Common myeloid progenitor, CD34-positive (primary cell): ENCODE measurements at places on chromosomes 4 and X.
A peak's percentile ranks its signal among the peaks of the same experiment; 100 is the strongest.

DNA sequence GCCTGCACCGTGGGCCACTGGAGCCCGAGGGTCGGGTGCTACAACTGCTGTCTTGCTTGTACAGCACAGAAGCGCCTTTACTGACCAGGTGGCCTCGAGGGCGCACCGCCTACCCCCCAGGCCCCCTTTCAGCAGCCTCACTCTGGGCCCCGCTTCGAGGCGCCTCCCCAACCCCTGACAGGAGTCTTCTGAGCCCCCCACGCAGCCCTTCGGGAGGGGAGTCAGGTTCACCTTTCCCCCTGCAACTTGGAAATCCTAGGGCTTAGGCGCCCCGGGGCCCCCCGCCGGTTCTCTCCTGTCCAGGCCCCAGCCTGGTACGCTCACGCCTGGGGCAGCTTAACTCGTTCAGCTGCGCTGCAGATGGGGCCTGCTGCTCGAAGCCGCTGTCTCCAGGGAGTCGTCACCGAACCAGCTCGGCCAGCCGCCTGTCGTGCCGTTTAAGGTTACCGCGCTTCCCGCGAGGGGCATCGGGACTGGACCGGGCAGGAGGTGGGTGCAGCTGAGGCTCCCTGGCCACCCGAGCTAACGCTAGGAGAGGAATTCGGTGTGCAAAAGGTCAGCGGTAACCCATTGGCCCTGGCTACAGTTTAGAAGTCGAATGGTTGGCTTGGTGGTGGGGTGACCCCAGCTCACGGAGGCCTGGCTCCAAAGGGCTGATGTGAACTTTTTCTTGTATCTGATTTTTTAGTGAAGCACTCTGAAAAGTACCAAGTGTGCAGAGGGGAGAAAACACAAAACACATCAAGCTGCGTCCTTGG, 58.9 kb upstream of the BCOR start:
- H3K4me3 ChIP-seq, result no peak overlapping the region
- H3K36me3 ChIP-seq, result no peaks in the 10 kb centered on the region
- peaks cover 52% of the 10 kb centered on the region for H3K4me1 ChIP-seq
- H3K27me3 ChIP-seq, result no peaks in the 10 kb centered on the region
- no peak overlapping the region for H3K27ac ChIP-seq

- no peak overlapping the region for H3K4me3 ChIP-seq
- no peak overlapping the region for H3K27ac ChIP-seq
- no peaks in the 10 kb centered on the region for H3K27me3 ChIP-seq
- no peaks in the 10 kb centered on the region for H3K4me1 ChIP-seq
- peaks cover 8% of the 10 kb centered on the region for H3K36me3 ChIP-seq
- DNase-seq, result no peak
These were observed 98.9 kb downstream of the LARP1B start for GRCh38 chr4:128159967-128160366.

DNA sequence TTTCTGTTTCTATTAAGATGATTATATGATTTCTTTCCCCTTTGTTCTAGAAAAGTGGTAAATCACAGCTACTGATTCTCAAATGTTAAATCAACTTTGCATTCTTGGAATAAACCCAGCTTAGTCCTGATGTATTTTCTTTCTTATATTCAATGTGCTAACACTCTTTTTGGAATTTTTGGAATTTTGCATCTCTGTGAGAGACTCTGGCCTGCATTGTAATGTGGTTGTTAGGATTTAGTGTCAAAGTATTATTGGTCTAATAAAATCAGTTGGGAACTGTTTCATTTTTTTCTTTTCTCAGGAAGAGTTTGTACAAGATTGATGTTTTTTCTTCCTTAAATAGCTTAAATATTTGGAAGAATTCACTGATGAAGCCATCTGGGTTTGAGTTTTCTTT, 109.6 kb downstream of the KIT start:
- H3K4me3 ChIP-seq, result no peak overlapping the region
- no peaks in the 10 kb centered on the region for H3K4me1 ChIP-seq
- no peak for DNase-seq
- H3K27ac ChIP-seq, result no peak overlapping the region
- H3K36me3 ChIP-seq, result no peaks in the 10 kb centered on the region

- no peaks in the 10 kb centered on the region for H3K36me3 ChIP-seq
- no peak overlapping the region for H3K4me3 ChIP-seq
- no peak for DNase-seq
- H3K4me1 ChIP-seq, result no peaks in the 10 kb centered on the region
These were observed 141.4 kb downstream of the TLL1 start for GRCh38 chr4:166014411-166014810.

GRCh38 chr4:184408021-184408683, 66.2 kb downstream of the IRF2 start:
- no peaks in the 10 kb centered on the region for H3K27me3 ChIP-seq
- H3K4me1 ChIP-seq, result peaks cover 53% of the 10 kb centered on the region
- no peak overlapping the region for H3K4me3 ChIP-seq

DNA sequence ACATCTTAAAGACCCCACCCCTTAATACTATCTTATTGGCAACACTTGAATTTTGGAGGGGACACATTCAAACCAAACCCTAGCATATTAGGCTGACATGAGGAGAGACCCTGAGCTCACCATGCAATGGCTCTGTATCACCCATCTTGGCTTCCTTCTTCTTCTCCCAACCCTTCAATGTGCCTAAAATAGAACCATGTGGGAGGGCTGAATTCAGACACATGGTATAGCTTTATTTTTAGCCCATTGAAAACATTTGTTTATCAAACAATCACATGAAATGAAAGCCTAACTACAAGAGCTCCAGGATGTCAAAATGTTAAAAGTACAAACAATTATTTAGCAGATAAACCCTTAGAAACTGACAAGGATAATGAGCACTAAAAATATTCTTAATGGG, 81.6 kb downstream of the RASL11B start:
- no peaks in the 10 kb centered on the region for H3K36me3 ChIP-seq
- H3K27ac ChIP-seq, result no peak overlapping the region
- H3K27me3 ChIP-seq, result no peaks in the 10 kb centered on the region
- no peak overlapping the region for H3K4me3 ChIP-seq
- no peaks in the 10 kb centered on the region for H3K4me1 ChIP-seq

DNA sequence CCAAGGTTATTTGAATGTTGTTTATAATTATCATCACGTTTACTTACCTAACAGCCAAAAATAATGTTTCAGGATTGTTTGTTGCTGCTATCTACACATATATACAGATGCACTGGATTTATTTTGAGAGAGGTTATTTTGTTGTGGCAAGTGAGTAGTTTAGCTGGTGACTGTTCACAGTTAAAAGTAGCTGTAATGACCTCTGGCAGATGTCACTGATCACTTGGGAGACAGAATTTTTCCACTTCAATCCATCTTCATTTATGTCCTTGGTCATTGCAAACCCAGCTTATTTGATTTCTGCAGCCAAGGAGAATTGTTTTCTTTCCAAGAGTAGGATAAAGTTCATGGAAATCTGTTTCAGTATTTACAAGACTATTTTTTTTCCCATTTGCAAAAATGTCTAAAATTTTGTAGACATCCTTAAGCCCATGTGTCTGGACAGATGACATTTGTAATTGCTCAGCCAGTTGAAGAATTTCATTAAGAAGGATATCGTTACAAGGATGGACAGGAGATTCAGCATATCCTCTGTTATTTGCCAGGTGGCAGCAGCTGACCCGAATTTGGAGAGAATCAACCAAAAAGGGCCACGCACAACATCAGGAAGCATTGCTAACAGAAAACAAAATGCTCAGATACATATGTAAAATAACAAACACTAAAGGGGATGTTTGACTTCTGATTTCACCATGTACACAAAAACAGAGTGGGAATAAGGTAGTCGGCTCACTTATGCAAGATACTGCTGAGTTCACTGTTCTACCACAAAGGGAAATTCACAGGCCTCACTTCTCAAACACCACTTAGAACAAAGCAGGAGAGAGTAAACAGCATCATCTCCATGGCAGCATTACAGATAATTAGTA, 64.5 kb downstream of the GPRIN3 start:
- peak overlapping the region; percentile 80 for H3K27ac ChIP-seq
- H3K4me3 ChIP-seq, result no peak overlapping the region
- H3K4me1 ChIP-seq, result peaks cover 15% of the 10 kb centered on the region
- H3K27me3 ChIP-seq, result no peaks in the 10 kb centered on the region
